Bronchial epithelial cell (primary cell): ENCODE measurements at places on chromosomes 4 and X.

DNA sequence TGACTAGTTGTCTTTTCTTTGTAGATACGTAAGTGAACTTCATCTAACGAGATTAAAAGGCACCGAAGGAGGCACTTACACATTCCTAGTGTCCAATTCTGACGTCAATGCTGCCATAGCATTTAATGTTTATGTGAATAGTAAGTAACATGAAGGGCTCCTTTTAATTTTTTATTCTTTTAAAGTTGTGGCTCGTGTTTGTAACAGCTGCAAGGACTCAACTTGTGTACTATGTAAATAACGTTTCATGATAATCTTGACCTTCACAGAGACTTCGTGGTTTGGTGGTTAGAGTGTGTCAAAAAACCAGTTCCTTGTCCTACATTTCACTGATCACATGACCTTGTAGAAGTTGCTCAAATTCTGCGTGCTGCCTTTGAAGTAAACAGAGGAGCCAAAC, 51.6 kb downstream of the KIT start:
- DNase-seq = no peak

DNA sequence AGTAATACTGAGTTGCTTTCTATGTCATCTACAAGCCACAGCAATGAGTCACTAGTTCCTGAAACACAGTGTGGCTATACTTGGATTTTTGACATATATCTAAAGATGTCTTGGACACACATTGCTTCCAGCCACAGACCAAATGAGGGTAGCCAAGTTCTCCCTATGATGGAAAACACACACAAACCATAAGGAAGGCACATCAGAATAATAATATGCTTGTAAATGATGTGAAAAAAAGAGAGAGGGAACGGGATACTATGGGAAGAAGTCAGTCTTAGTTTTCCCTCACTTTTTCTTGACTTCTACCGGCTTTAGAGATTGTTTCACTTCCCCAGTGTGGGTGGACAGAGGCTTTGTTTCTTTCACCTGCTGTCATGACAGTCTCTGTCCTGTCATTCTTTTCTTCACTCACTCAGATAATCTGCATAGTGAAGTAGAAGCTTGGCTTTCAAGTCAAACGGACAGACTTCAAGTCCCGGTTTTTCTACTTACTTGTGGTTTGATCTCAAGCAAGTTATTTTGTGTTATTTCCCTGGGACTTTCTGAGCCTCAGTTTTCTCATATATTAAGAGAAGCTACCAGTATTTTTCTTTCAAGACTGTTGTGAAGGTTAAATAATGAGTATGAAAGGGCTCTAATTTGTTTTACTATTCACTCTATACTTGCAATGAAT, 34.7 kb downstream of the P2RY10 start:
- peak; percentile 0 for DNase-seq

- no peak for DNase-seq
Measured at GRCh38 chr4:117422297-117422696, 336.9 kb upstream of the TRAM1L1 start.

DNA sequence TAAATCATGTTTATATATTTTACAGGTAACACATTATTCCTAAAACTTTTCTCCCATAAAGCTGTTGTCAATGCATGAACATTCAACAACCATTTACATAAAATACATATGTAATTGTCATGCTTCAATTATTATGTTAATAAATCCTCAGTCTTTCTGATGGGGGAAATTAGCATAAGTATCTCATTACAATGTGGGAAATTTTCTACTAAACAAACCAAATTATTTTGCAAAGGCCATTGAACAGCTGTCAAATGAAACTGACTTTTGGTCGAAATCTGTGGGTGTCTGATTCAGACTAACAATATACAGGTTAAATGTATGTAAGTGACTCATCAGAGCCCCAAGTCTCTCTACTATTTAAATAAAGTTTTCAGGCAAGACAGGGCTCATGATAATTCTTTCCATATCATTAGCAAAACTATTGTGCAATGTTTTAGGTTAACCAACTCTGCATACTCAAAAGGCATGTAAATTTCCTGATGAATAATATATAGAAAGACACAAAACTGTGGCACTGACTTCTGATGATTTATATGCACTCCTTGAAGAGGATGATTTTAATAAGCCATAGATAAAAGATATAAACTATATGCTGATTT, 795.3 kb upstream of the AADAT start:
- peak; percentile 48 for DNase-seq

DNA sequence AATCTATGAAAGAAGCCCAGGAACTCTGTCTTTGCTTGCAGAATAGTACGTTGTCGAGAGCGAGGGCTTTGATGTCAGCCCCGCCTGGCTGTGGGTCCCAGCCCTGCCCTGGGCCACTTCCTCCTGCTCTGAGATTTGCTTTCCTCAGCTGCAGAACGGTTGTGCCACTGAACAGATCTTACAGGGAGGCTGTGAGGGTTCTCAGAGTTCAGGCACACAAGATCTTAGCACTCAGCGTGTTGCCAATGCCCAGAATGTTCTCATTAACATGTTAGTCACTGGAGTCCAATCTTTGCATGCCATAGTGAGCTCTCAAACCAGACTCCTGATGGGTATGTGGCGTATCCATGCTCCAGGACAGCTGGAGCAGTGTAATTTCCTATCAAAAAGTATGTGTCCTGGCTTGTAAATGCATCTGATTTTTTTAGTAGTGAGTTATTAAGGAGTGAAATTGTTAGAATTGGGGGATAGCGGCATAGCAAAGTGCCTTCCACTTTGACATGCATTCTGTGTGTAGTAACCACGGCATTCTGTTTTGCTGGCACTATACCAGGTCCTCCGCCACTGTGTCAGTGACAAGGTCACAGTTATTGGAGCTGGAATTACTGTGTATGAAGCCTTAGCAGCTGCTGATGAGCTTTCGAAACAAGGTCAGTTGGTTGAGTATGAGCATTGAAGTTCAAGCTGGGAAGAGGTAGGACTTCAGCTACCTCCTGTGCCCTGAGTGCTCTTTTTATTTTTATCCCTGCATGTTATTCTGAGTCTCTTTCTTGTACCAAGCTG, 31.6 kb downstream of the TKTL1 start:
- DNase-seq = no peak

- DNase-seq = no peak
Measured at GRCh38 chr4:61200916-61201526, 895 bp downstream of the ADGRL3 start.

DNA sequence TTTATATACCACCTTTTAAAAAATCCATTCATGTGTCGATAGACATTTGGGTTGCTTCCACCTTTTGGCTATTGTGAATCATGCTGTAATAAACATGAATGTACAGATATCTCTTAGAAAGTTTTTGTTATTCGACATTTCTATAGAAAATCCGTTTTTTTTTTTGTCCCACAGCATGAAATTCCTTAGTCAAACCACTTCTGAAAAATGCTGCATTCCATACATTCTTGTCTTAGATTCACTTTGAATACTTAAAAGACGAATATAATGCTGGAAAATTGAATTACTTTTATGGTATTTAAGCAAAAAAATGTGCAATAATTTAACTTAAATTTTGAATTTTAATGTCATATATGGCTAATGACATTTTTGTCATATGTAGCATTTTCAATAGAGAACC, 1345.5 kb downstream of the TECRL start:
- DNase-seq = no peak

DNA sequence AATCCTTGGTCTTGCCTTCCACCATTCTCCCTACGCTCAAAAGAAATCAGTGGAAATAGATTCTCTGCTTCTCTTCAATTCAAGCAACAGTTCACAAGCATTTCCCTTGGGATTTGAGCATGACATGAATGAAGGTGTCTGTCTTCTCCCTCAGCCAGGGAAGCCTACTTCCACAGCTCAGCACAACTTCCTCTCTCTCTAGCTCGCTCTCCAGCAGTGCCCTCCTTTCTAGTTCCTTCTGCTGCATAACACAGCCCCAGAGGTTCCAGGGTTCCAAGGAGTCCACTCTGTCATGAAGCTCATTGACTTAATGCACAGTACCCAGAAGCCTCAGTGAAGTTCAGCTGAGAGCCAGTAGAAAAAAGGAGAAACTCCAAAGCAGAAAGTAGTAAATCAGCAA, 81.3 kb downstream of the PLS3 start:
- DNase-seq = no peak

GRCh38 chr4:94577136-94577535, 125.4 kb downstream of the PDLIM5 start:
- no peak for DNase-seq

GRCh38 chr4:39936565-39937418, 40.9 kb downstream of the PDS5A start:
- DNase-seq = peak; percentile 56

DNA sequence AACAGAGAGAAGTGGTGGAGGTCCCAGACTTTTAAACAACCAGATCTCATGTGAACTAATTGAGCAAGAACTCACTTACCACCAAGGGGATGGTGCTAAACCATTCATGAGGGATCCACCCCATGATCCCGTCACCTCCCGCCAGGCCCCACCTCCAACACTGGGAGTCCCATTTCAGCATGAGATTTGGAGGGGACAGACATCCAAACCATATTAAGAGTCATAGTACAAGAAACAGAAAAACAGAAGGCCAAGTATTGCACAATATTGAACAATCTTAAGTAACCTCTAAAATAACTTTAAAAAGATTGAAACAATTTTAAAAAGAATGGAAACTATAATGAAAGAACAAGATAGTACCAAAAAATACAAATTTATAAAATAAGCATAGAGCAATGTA, 110.0 kb downstream of the CBR4 start:
- no peak for DNase-seq

DNA sequence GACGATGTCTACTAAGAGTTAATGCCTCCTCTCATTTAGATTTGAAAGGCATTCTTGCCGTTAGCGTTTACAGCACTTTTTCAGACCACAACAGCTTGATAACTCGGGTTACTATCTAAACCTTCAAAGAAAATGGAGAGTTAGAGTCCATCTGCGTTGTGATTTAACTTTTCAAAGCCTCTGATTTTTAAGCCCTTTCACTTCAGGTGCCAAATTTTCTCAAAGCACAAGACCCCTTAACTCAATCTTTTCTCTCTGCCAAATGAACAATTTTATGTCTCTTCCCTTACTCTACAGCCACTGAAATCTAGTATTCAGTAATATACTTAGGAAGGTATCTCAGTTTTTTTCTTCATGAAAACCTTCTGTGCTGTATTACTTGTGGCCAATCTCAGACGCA, 310.5 kb downstream of the TENM3 start:
- no peak for DNase-seq

GRCh38 chr4:15649914-15650545, 5.1 kb downstream of the FBXL5 start:
- peak; percentile 61 for DNase-seq
